ENCODE measurements at places on chromosomes 6 and 20.

DNA sequence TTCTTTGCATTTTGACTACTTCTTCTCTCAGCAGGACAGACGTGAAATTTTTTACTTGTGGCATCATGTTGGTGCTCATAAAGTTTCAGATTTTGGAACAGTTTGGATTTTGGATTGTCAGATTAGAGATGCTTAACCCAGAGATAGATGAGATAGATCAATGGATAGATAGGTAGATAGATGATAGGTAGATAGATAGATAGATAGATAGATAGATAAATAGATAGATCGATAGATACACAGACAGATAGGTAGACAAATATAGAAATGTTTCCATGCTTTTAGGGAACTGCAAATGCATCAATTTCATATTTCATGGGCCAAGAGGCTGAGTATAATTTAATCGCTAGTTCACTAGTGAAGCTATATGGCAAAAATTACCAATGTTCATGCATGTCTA, 981.5 kb upstream of the ADGRB3 start:
- DNase-seq: no peak

DNA sequence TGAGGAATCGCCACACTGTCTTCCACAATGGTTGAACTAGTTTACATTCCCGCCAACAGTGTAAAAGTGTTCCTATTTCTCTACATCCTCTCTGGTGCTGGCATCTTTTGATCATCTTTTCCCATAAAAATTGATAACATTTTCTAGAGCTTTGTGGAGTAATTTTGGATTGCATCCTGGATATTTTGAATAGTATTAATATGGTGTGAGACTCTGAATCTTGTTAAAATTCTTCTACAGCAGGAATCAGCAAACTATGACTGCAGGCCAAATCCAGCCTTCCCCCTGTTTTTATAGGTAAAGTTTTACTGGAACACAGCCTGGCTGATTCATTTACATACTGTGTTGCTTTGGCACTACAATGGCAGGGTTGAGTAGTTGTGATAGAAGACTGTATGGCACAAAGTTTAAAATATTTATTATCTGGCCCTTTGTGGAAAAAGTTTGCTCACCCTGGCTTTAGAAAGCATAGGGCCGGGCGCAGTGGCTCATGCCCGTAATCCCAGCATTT, 15.0 kb upstream of the RNF8 start:
- DNase-seq: no peak

- no peak for DNase-seq
These were observed 25.7 kb downstream of the PPP1R16B start for GRCh38 chr20:38831049-38831691.

- DNase-seq: no peak
These were observed 30.7 kb downstream of the SLC22A3 start for GRCh38 chr6:160378882-160379281.

DNA sequence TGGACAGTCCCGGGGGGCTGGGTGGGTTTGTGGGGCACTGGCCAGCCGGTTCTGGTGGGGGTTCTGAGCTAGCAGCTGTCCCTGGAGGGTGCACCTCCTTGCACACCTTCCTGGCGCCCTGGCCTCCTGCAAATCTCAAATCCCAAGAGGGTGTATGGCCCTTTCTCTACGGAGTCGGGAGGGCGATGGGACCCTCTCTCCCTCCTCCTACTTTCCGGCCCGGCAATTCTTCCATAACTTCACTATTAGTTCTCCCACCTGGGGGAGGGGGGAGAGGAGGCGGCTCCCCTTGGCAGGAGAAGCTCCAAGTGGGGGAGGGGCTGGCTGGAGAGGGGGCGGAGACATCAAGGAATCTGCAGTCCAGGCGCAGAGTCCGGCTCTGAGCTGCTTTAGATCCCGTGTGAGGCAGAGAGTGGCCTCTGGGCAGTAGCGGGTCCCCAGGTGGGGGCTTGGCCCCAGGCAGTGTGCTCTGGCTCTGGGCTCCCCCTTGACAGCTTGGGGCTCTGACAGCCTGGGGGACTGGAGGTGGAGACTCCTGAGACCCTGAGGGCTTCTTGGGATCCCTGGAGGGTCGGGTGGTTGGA, 1.4 kb upstream of the LAMA5 start:
- DNase-seq: peak; percentile 66

GRCh38 chr6:148497257-148497656, 154.6 kb downstream of the SASH1 start:
- peak; percentile 71 for DNase-seq

DNA sequence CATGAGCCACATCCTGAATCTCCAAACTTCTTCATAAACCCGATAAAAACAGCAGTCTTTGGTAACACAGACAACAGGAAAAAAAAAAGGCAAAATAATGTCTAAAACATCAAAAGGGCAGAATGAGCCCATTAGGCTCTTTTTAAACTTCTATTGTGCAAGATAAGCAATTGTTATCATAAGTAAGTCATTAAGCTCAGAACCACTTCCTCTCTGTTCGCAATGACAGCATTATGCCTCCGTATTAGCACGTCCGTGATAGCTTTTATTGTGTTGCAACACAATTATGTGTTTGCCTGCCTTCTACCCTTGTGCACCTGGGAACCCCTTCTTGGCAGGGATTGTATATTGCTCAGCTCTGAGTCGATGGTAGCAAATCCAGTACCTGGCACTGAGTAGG, 147.1 kb downstream of the LRFN2 start:
- no peak for DNase-seq

- DNase-seq: no peak
These were observed 113.6 kb downstream of the PFDN4 start for GRCh38 chr20:54321352-54322087.

DNA sequence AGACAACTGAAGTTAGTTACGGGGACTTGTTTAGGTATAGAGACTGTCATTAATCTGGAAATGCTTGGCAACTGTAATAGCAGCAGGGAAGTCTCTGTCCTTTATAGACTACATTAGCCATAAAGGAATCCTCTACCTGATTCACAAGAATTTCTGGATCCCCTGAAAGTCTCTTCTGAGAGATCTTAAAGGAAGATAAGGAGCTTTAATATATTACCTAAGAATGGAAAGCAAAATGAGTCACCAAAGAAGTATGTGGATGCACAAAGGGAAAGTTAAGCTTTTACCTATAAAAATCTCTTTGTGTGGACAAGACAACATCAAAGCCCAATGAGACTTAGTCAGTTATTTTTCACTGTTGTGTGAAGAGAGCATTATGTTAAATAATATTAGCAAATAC, 92.2 kb upstream of the RSPO3 start:
- peak; percentile 35 for DNase-seq

GRCh38 chr6:131058236-131058635, 4.8 kb downstream of the EPB41L2 start:
- DNase-seq: no peak

DNA sequence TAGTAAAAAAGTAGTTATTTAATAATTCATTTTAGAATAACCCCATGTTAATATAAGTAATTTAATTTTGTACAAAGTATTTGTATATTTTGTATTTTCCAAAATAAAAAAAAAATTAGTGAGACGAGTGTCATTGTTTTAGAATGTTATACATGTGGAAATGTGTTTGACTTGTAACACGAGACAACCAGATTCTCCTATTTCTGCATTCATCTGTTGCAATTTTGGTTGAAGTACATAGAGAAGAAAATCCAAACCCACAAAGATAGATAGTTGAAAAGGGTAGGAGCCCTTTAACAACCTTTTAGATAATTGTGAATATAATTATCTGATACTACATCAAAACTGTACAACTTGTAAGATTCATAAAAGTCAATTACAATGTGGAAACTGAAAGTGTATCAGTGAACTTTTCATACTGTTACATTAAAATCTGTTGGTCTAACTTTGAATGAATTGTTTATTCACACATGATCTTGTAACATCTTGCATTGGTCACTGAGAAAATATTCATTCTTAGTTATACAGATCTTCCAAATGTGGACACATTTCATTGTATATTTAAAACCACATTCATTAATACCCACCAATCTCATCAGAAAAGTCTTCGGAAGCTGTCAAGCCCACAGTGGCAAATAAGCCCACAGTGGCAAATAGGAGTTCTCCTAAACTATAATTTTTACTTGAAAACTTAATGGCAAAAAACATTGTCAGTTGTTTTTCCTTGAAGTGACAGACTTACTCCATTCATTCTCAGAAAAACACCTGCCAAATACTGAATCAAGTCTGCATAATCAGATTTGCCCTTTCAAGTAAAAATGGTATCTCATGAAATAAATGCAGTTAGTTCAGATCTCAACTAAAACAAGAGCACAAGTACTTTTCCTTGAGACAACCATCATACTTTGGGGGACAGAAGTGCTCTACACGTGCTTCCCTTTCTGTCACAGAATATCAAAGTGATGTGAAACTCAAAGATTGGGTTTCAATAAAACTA, 52.8 kb downstream of the FKBP5 start:
- DNase-seq: peak; percentile 63

DNA sequence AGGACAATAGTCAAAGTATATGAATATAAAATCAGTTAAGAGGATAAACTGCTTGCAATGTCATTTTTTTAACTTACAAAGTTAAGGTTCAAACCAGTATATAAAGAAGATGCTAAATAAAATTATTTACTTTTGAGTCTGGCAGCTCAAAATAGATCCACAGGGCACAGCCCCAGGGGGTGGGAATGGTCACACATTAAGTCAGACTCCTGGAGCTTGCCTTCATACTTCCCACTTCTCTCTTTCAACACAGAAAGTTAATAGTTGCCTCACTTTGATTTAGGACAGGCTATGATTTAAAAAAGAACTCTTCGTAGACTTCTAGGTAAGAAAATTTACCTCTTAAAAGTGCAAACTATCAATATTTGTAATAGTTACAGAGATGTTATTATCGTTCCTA, 158.3 kb upstream of the RUNX2 start:
- DNase-seq: no peak

GRCh38 chr20:2914160-2914559, 40.9 kb downstream of the PTPRA start:
- no peak for DNase-seq
